Activated T-helper 2 cell treated with anti-CD3 and anti-CD28 coated beads, Interferon-gamma antibody, Interleukin-2, Interleukin-4, amounts not matched to agents 10 μg/mL and 5 μg/mL and 100 μg/mL, durations not matched to agents 14 hours and 24 hours and 36 hours (primary cell): ENCODE measurements at places on chromosomes 13 and 19. TPM values are rescaled to one million over a fixed set of nuclear protein-coding genes. Genes with fewer than 3 reads are reported as not detected.

GPR12 gene
- not detected in 2 replicates for total RNA-seq

MCEMP1 gene
- not detected in 2 replicates for total RNA-seq

NRTN gene
- total RNA-seq: 0.85 and 0.87 TPM in 2 replicates

PRR22 gene
- total RNA-seq: 5.7 and 6.1 TPM in 2 replicates

ACTMAP gene
- total RNA-seq: 13.2 and 14.2 TPM in 2 replicates

- no peaks in the 10 kb centered on the region for H3K4me1 ChIP-seq
- peaks cover 56% of the 10 kb centered on the region for H3K36me3 ChIP-seq
- H3K27ac ChIP-seq: no peak overlapping the region
- no peak for DNase-seq
- no peak overlapping the region for H3K4me3 ChIP-seq
- H3K27me3 ChIP-seq: no peaks in the 10 kb centered on the region
These were observed 18.9 kb upstream of the EPHX3 start for GRCh38 chr19:15251010-15251748.

GRCh38 chr13:50668691-50669271, 174.7 kb downstream of the DLEU7 start:
- H3K27me3 ChIP-seq: peaks cover 20% of the 10 kb centered on the region
- no peak overlapping the region for H3K27ac ChIP-seq
- no peaks in the 10 kb centered on the region for H3K36me3 ChIP-seq
- no peak for DNase-seq

DNA sequence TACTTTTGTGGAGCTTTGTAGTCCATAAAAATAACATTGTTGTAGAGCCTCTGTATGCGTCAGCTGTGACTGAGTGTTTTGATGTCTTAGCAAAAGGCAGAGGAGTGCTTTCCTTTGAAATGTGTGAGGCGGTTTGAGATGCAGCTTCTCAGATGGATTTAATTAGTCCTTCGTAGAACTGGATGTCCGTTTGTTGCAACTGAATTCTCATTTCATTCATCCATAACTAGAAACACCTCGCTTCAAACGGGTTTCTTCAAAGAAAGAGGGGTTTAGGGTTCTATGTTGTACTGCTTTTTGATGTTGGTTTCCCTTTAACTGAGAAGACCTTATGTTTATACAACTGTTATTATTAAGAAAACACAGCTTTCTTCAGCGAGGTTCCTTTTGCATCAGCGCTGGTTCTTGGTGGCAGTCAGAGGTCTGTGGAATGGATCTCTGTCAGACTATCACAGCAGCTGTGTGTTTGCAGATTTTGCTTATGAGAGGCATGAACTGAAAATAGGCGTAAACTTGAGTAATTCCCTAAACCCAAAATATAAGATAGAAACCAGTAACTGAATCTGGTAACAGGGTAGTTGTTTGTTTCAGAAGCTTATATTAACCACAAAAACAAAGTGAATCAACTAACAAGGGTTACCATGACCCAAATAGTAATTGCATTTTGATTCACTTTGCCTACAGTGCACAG, 194.4 kb downstream of the GGACT start:
- DNase-seq: peak; percentile 18
- no peak overlapping the region for H3K4me3 ChIP-seq
- H3K36me3 ChIP-seq: no peaks in the 10 kb centered on the region
- H3K27me3 ChIP-seq: no peaks in the 10 kb centered on the region

DNA sequence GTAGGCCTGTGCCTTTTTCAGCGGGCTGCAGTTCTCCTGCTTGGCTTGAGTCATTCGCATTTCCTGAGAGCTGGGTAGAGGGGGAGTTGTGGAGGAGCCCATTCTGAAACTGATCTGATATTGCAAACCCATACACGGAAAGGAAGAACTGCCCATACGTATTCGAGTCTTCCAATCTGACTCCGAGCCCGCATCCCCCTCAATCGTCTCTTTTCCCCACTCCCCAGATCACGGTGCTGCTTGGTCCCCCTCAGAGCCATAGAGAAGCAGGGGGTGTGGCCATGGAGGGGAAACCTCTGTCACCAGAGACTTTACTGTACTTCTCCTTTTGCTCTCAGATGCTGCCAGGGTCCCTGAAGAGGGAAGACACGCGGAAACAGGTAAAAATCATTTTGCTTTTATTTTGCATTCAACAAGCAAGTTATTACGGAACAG, at the start of gene CD22:
TSS of gene CD22 (plus strand) at position 337 of the 435 bp plus-strand sequence. CDS start 2,854 bp downstream, outside the sequence.
- no peaks in the 10 kb centered on the region for H3K36me3 ChIP-seq
- peak within 1 kb of the TSS; percentile 23 for H3K27ac ChIP-seq
- H3K4me3 ChIP-seq: no peak within 1 kb of the TSS
- peaks cover 6% of the 10 kb centered on the region for H3K27me3 ChIP-seq
- H3K4me1 ChIP-seq: peaks cover 19% of the 10 kb centered on the region

DNA sequence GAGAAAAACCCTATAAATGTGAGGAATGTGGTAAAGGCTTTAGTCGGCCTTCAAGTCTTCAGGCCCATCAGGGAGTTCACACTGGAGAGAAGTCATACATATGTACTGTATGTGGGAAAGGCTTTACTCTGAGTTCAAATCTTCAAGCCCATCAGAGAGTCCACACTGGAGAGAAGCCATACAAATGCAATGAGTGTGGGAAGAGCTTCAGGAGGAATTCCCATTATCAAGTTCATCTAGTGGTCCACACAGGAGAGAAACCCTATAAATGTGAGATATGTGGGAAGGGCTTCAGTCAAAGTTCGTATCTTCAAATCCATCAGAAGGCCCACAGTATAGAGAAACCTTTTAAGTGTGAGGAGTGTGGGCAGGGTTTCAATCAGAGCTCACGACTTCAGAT, 11.7 kb downstream of the ZNF226 start:
- H3K36me3 ChIP-seq: peaks cover 67% of the 10 kb centered on the region
- DNase-seq: no peak
- no peaks in the 10 kb centered on the region for H3K4me1 ChIP-seq
- H3K27ac ChIP-seq: no peak overlapping the region
- H3K4me3 ChIP-seq: no peak overlapping the region

GRCh38 chr19:50818859-50819472, 4.6 kb downstream of the KLK1 start:
- DNase-seq: no peak
- peaks cover 32% of the 10 kb centered on the region for H3K4me1 ChIP-seq
- H3K4me3 ChIP-seq: peak overlapping the region; percentile 86
- H3K36me3 ChIP-seq: no peaks in the 10 kb centered on the region
- peaks cover 32% of the 10 kb centered on the region for H3K27me3 ChIP-seq
- peak overlapping the region; percentile 9 for H3K27ac ChIP-seq

- peak overlapping the region; percentile 78 for H3K27ac ChIP-seq
- H3K4me1 ChIP-seq: peaks cover 68% of the 10 kb centered on the region
These were observed 16.1 kb upstream of the RASA3 start for GRCh38 chr13:114148521-114148855.

DNA sequence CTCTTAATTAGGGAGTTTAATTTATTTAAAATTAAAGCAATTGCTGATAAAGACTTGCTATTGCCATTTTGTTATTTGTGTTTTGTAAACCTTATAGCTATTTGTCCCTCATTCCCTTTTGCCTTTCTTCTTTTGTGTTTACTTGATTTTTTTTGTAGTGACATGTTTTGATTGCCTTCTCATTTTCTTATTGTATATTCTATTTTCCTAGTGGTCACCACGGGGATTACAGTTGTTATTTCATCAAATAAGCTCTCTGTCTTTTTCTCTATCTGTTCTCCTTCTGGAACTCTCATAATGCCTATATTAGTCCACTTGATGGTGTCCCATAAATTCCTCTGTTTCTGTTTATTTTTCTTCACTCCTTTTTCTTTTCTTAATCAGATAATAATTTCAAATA, 64.4 kb upstream of the FRY start:
- no peaks in the 10 kb centered on the region for H3K36me3 ChIP-seq
- no peak overlapping the region for H3K27ac ChIP-seq
- no peak overlapping the region for H3K4me3 ChIP-seq
- peaks cover 42% of the 10 kb centered on the region for H3K27me3 ChIP-seq
- no peaks in the 10 kb centered on the region for H3K4me1 ChIP-seq

- no peaks in the 10 kb centered on the region for H3K27me3 ChIP-seq
- no peak for DNase-seq
- H3K27ac ChIP-seq: no peak overlapping the region
These were observed 271.1 kb downstream of the UQCRFS1 start for GRCh38 chr19:28941833-28942232.

DNA sequence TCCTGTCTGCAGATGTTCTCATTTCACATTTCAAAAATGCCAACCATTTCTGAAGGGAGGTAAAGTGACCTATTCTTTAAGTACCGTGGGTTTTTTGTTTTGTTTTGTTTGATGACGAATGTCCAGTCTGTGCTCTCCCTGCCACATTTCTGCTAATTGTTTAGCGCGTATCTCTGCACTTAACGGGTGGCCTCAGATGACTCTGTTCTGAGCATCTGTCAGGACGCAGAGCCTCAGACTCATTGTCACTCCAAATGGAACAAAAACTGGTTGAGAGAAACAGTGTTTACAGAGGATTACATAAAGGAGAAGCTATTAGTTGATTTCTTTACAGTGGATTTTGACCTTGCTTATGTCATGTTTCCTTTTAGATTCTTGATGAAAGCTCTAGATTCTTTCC, 23.7 kb downstream of the TPP2 start:
- DNase-seq: no peak
- no peak overlapping the region for H3K27ac ChIP-seq
- no peaks in the 10 kb centered on the region for H3K4me1 ChIP-seq
- peaks cover 65% of the 10 kb centered on the region for H3K36me3 ChIP-seq
- H3K27me3 ChIP-seq: no peaks in the 10 kb centered on the region
- H3K4me3 ChIP-seq: no peak overlapping the region

DNA sequence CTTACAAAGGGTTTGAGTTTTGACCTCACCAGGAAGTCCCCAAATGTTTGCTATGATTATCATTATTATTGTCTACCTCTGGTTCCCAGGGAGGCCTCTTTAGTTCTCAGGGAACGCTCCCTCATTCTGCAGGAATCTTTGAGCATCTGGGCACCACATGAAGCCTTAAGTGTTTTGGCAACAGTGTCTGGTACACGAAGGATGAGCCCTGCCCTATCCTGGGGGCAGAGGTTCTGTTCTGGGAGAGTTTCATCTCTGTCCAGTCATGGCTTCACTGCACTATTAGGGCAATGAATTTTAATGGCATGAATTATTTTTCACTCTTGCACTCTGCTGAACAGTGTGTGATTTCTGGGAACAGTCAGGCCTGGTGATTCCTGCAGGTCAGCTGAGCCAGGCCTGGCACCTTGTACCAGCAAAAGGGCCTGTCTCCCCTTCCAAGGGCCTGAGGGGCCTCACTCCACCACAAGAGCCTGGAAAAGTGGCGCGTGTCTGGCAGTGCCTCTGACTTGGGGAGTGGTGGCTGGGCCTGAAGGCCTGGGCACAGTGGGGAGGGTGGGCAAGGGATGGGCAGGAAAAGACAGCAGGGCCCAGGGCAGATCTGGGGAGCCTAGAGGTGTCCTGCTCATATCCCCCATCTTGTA, 4.6 kb downstream of the FAM187B start:
- no peaks in the 10 kb centered on the region for H3K27me3 ChIP-seq
- no peak overlapping the region for H3K27ac ChIP-seq
- no peak overlapping the region for H3K4me3 ChIP-seq
- H3K4me1 ChIP-seq: peaks cover 2% of the 10 kb centered on the region
- peaks cover 4% of the 10 kb centered on the region for H3K36me3 ChIP-seq
- DNase-seq: no peak

- H3K4me3 ChIP-seq: no peak overlapping the region
- no peaks in the 10 kb centered on the region for H3K36me3 ChIP-seq
- DNase-seq: no peak
- no peak overlapping the region for H3K27ac ChIP-seq
- no peaks in the 10 kb centered on the region for H3K4me1 ChIP-seq
- H3K27me3 ChIP-seq: no peaks in the 10 kb centered on the region
These were observed 354.9 kb upstream of the SLITRK1 start for GRCh38 chr13:84237143-84237542.

GRCh38 chr13:72726726-72727416, 558 bp downstream of the MZT1 start:
- DNase-seq: no peak
- peaks cover 51% of the 10 kb centered on the region for H3K4me1 ChIP-seq
- H3K4me3 ChIP-seq: peak overlapping the region; percentile 95
- H3K27ac ChIP-seq: peak overlapping the region; percentile 87

DNA sequence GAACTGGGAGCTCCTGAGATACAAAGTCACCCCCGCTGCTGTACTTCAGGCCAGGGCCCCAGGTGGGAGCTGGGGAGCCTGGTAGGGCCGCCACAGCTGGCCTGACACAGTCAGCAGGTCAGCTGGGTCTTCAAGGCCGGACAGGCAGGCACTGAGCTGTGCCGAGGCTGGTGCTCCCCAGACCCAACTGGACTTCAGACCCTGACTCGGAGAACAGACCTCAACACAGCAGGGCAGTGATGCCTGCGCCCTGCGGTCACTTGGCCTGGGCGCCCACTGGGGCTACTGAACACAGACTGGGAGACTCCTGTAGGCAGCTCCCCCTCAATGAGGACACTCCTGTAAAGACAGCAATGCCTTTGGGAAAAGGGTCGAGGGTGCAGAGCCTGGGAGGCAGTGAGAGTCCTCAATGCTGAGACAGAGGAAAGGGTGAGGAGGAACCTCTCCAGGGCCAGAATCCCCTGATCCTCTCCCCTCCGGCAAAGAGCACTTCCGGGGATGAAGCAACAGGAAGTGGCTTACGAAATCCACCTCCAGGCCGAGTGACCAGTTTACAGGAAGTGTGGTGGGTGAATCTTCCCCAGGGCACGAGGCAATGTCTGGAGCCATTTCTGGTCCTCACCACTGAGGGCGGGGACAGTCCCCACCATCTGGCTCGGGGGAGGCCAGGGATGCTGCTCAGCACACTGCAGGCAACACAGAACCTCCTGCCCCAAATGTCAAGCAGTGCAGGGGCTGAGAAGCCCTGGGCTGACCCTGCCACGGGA, 40.8 kb upstream of the ISYNA1 start:
- no peaks in the 10 kb centered on the region for H3K27me3 ChIP-seq
- peak overlapping the region; percentile 94 for H3K27ac ChIP-seq
- H3K4me1 ChIP-seq: peaks cover 73% of the 10 kb centered on the region
- DNase-seq: peak; percentile 46
- peaks cover 17% of the 10 kb centered on the region for H3K36me3 ChIP-seq

DNA sequence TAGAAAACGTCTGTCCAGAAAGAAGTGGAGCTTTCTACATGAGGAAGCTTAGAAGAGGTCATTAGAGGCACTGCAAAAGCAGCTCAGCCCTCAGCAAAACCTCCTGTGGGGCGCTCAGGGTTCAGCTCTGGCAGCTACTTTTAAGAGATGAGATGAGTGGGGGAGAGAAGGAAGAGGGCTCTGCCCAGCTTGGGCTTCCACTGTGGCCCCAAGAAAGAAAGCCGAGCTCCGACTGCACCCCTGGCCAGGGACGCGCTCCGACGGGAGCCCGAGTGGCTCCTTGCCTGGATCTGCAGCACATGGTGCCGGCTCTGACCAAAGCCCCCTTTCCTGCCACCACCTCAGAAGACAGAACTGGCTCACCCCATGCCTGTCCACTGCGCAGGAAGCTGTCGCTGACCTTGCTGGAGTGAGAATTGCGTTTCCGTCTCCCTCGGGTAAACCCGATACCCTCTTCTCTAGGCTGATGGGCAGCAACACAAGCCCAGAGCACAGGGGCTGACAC, 36.4 kb downstream of the NAXD start:
- no peaks in the 10 kb centered on the region for H3K27me3 ChIP-seq
- no peak for DNase-seq
- H3K27ac ChIP-seq: no peak overlapping the region
- H3K36me3 ChIP-seq: peaks cover 35% of the 10 kb centered on the region
- H3K4me1 ChIP-seq: peaks cover 3% of the 10 kb centered on the region
- H3K4me3 ChIP-seq: no peak overlapping the region
